Activated T-helper 1 cell treated with anti-CD3 and anti-CD28 coated beads, Interleukin-2, amount 50 U/mL, for 16 hours (primary cell): ENCODE measurements at places on chromosomes 3 and 15.

DNA sequence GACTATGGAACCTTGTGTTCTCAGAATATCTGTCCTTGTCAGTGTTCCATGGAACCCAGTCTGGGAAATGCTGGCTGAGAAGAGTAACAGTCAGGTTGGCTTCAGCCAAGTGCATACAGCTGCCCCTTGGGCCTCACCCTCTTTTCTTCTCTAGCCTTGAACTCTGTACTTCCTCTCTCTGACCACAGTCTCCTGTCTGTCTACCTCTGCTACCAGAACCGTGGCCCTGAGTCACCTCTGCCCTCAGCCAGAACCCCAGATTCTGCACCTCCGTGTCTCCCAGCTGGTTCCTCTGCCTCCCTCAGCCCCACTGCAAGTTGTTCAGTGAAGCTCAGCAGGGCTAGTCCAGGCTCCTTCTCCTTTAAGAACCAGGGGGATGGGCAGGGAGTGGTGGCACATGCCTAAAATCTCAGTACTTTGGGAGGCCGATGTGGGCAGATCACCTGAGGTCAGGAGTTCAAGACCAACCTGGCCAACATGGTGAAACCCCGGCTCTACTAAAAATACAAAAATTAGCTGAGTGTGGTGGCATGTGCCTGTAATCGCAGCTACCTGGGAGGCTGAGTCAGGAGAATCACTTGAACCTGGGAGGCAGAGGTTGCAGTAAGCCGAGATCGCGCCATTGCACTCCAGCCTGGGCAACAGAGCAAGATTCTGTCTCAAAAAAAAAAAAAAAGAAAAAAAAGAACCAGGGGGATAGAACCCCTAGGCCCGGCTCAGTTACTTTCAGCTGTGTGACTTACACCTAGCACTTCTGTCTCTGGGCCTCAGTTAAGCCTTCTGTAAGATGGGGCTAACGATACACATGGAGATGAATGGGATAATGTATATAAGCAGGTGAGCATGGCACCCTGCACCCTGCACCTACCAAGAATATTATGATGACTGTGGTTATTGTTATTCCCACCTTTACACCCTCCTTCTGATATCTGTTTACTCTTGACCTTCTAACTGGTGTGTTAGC, 24.3 kb upstream of the TATDN2 start:
- DNase-seq = no peak

- DNase-seq = no peak
Observed at GRCh38 chr15:67784090-67784781, 41.1 kb upstream of the SKOR1 start.

GRCh38 chr3:117756563-117756962, 1047.0 kb downstream of the TUSC7 start:
- no peak for DNase-seq

DNA sequence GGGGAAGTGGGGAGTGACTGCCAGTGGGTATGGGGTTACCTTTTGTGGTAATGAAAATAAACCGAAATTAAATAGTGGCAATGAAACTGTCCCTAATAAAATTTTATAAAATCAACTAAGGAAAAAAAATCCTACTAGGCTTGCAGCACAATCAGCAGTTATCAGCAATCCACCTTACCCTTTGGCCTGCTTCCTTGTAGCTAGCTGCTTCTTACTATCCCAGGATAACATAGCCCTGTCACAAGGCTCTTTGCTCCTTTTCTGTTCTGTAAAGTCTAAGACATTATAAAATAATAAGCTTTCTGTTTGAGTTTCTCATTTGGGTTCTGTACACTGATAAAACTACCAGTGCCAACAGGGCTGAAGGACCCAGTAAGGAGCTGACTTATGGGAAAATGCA, 23.0 kb upstream of the CTXND1 start:
- no peak for DNase-seq

DNA sequence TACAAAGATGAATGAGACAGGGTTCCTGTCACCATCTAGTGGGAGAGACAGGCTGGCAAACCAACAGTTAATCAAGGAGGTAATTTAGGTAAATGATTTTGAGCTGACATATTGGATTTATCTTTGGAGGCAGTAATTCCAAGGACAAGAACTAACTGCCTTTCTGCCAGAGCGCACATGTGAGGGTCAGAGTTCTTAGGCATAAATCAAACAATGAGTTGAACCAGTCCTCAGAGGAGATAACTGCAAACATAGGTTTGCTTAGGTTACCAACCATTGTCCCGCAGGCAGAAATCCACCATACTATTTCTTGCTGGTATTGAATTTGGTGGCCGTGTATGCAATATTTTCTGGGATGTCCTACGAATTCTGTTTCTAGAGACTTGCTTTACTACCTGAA, 14.2 kb upstream of the PPP1R2 start:
- no peak for DNase-seq

- DNase-seq = peak; percentile 78
Observed at GRCh38 chr15:64989416-64990167, at the start of gene SPG21. Gene SPG21 (minus strand): TSS chr15:64989914. CDS start chr15:64983569, 6,345 bp downstream.

GRCh38 chr3:143167969-143168854, 48.6 kb downstream of the CHST2 start:
- DNase-seq = no peak

GRCh38 chr3:138941259-138941885, 5.6 kb downstream of the FOXL2 start:
- DNase-seq = no peak

DNA sequence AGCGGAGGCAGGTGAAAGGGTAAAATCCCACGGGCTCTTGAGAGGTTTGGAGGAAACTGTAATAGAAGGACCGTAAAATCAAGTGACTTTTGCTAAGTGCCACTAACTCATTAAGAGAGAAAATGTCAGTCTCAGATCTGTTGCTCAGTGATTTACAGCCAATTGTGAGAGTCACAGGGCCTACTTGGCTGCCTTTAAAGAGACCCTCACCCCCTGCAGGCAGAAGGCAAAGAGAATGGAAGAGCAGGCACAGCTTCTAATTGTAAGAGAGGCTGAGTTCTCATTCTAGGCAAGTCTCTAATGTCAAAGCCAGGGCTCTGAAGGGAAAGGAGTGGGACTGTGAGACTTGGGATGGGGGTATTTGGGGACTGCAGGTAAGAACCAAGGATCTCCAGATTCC, 9.3 kb upstream of the SYNM start:
- no peak for DNase-seq

- DNase-seq = no peak
Observed at GRCh38 chr3:204102-204501, 7.5 kb downstream of the CHL1 start.

- no peak for DNase-seq
Observed at GRCh38 chr3:155861476-155862183, 7.4 kb upstream of the SLC33A1 start.

GRCh38 chr3:12886106-12886679, 44.8 kb upstream of the RPL32 start:
- DNase-seq = no peak

DNA sequence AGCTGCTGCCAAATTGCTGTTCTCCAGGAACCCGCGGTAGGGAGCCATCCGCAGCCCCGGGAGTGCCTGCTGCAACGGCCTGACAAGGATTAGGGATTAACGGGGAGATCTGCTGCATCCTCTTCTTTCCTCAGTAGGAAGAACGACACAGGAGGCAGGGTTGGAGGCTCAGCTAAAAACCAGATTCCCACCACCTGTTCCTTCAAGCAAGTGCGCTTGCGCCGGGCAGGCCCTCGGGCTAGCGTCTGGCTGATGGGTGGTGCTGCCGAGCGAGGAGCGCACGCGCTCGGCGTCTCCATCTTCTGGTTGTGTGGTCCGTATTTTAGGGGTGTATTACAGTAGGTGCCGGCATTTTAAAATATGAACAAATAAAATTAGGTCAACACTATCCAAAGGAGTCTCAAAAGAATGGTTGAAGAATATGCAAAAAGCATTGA, 25.4 kb upstream of the SLC25A26 start:
- no peak for DNase-seq

DNA sequence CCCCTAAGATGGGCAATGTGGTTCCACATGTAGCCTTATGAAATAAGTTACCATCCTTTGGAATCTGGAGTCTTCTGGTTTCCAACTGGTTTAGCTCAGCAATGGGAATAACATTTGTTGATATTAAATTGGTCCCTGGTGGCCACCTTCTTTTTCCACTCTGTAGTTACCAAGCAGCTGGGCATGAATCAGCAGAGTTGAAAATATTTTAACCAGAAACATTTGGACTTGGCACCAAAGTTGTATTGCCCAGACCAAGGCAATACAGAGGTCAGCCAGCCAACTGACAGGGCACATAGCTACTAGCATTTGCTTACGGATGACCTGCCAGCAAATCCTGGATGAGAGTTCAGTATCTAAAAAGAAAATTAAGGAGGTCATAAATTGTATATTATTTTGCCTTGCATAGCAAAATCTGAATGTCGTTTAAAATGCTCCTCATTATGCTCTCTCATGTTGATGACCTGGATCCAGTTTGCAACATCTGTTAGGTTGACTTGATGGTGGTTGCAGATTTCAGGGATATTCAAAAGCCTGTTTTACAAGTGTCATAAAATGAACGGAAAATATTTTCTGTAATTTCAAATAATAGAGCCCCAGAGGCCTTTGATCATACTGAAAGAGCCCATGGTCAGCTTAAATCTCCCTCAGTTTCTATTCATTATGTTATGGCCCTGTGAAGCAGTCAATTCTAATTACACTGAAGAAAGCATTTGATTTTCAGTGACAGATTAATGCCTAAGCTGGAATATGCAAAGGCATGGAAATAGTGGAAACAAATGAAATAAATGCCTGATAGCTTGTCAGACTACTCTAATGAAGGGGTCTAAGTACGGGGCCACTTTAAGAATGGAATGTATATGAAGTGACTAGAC, 54.6 kb downstream of the PPM1L start:
- DNase-seq = no peak

- DNase-seq = no peak
Observed at GRCh38 chr3:187994221-187995042, 159.5 kb upstream of the LPP start.

GRCh38 chr3:156305672-156306071, 185.3 kb downstream of the KCNAB1 start:
- DNase-seq = no peak

- DNase-seq = no peak
Observed at GRCh38 chr3:54987719-54988118, 59.9 kb upstream of the LRTM1 start.

DNA sequence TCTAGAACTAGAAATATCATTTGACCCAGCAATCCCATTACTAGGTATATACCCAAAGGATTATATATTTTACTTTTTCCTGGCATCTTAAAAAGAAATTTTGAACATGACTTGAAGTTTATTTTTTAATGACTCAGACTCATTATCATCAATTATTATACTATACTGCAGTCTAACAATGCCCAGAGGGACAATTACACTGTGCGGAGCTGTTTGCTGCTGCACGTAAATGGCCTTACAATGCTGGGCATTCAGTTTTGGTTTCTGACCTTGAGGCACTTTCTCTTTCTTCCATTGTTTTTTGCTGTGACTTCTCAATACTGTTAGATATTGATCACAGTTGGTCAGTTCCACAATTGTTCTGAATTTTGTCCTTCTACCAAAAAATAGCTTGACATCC, 128.8 kb downstream of the GBE1 start:
- DNase-seq = no peak

DNA sequence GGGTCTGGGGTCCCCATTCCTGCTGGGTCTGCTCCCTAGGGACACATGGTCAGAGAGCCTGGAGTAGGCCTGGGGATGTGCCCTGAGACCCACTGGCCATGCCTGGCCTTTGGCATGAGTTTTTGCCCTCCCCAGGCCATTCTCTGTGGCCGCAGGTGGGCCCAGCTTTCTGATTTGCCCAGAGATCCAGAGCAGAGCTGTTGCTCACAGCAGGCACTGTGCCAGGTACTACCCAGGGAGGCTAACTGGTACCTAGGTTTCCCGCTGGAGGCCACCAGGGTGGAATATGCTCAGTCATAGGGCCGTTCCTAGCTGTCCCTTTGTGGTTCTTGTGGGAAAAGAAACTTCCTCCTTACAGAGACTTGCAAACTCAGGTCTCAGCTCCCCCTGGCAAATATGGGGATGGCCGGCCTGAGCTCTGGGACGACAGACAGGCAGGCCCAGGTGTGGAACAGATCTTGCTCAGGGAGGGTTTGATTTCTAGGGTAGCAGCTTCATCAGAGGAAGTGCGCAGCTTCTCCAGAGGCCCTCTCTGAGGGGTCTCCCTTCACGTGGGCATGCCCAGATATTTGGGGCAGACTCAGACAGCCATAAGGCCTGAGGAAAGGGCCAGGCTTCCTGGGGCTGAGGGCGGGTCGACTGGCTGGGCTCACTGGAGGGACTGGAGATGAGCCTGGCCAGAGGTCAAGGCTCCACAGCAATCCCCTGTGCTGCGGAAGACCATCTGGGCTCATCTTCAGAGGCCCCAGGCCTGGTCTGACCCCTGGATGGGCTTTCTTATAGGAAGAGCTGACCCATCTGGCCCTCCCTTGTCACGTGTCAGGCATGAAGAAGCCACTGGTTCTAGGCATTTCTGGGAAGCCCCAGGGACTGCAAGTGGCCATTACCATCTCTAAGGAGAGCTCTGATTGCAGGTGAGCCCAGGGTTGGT, 28.0 kb downstream of the ACAA1 start:
- DNase-seq = no peak
